ENCODE measurements at places on chromosomes 3 and 15.

DNA sequence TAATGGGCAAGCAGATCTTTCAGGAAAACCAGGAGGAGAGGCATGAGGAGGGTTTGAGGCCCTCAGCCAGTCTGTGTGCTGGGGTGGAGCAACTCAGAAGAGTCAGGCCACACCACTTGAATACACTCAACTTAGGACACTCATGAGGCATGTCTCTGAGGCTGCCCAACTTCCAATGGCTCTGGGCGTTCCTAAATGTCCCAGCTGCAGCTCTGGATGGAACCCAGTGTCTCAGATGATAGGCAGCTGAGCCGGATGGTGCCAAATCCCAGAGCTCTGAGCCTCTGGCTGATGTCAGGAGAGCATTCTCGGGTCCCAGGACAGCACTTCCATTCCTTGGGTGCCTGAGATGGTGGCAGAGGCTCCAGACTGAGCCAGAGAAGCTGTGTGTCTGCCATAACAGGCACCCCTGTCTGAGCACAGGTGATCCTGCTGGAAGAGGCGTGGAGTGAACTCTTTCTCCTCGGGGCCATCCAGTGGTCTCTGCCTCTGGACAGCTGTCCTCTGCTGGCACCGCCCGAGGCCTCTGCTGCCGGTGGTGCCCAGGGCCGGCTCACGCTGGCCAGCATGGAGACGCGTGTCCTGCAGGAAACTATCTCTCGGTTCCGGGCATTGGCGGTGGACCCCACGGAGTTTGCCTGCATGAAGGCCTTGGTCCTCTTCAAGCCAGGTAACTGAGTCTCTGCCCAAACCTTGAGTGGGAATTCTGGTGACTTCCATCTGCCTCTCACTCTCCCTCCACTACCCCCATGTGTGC is 2.8 kb downstream of the NR2E3 start:
- no peaks in the 10 kb centered on the region for H3K36me3 ChIP-seq
- no peaks in the 10 kb centered on the region for H3K4me1 ChIP-seq
- no peak for DNase-seq

DNA sequence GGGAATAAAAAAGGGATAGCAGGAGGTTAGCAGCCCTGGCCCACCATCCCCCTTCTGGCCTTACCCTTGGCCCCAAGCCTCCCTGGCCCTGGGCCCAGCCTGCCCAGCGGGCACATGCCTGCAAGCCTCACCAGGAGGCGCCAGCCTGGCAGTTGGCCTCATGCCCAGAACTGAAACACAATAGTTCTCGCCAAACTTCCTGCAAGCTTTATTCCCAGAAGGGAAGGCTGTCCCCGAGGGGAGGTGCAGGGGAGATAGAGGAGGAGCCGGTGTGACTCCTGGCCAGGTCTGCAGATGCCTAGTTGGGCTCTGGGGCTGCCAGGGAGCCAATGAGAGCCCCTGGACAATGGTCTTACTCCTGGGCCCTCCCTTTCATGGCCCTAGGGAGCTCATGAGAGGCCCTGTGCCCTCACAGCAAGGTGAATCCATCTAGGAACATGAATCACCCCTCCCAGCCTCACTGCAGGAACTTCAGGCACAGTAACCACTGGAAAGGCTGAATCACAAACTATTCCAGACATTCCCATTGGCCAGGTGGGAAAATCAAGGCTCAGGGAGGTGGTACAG is 4.0 kb downstream of the CCDC33 start:
- peaks cover under 1% of the 10 kb centered on the region for H3K27me3 ChIP-seq
- H3K4me1 ChIP-seq = peaks cover 42% of the 10 kb centered on the region
- no peaks in the 10 kb centered on the region for H3K36me3 ChIP-seq
- H3K4me3 ChIP-seq = no peak overlapping the region
- DNase-seq = peak; percentile 64

GRCh38 chr3:193942516-193943055 is 193.4 kb upstream of the HES1 start:
- no peaks in the 10 kb centered on the region for H3K4me1 ChIP-seq
- H3K27ac ChIP-seq = no peak overlapping the region
- no peak overlapping the region for H3K4me3 ChIP-seq
- H3K36me3 ChIP-seq = no peaks in the 10 kb centered on the region
- no peak for DNase-seq

DNA sequence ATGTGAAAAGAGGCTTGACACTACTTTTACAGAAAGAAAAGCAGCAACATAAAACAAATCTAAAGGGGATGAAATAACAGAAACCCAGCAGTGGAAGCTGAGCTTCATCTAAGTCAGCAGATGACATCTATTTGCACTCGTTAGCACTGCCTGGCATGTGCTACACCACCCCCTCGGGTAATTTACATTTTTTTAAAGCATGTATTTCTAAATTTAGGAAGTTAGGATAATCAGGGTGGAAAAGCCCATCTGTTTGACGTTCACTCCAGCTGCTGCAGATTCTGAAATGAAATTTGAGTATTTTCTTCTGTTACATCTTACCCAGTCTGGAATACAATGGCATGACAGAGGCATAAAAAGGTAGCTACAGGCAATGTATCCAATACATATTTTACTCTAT is 20.7 kb downstream of the IGSF11 start:
- no peaks in the 10 kb centered on the region for H3K36me3 ChIP-seq
- H3K27me3 ChIP-seq = no peaks in the 10 kb centered on the region
- DNase-seq = no peak
- H3K27ac ChIP-seq = no peak overlapping the region

DNA sequence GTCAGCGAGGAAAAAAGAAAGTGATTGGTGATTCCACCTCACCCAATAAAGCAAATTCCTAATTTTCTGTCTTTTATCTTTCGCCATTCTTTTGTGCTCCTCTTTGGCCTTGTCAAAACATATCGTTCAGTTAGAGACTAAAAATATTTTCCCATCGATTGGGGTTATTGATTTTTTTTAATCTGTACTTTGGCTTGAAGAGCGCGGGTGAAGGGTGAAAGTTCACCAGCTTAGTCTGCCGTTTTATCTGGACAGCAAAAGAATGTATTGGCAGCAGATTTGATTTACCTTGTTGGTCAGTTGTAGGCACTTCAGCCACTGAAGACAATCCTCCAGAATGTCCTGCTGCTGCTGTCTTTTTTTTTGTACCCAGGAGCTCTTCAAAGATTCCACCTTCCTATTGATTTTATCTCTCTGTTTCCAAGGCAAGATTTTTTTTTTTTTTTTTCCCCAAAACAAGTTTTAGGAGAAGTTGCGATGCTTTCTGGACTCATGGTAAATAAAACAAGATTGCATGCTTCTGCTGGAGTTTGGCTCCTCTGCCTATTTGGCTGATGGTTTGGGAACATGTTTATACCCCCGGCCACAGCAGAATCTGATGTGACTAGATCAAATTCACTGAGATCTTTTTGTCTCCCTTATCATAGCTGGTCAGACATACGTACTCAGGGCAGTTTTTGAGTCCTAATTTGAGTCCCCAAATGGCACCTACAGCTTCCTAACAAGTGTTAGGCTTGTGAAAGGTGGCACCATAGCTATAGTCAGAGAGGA is 269.3 kb upstream of the ONECUT1 start:
- H3K27me3 ChIP-seq = no peaks in the 10 kb centered on the region
- H3K36me3 ChIP-seq = no peaks in the 10 kb centered on the region
- H3K4me1 ChIP-seq = no peaks in the 10 kb centered on the region
- peak; percentile 5 for DNase-seq
- no peak overlapping the region for H3K4me3 ChIP-seq
- H3K27ac ChIP-seq = no peak overlapping the region
